ENCODE measurements at places on chromosomes 6 and 20.
A peak's percentile ranks its signal among the peaks of the same experiment; 100 is the strongest.

DNA sequence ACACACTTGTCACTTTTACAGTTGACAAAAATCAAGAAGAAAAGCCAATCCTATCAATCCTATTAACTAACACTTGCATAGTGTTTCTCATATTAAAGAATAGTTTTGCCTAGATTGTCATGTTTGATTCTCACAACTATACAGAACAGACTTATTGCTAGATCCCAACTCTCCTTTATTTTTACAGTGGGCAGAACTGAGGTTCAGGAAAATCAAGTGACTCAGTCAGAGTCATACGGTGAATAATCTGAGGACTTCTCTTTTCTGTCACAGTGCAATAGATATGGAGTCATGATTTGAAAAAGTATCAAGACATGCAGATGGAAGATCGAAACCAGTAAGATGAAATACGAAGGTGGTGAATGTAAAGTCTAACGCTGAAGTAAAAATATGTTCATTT lies 195.1 kb upstream of the CITED2 start:
- no peak for DNase-seq

DNA sequence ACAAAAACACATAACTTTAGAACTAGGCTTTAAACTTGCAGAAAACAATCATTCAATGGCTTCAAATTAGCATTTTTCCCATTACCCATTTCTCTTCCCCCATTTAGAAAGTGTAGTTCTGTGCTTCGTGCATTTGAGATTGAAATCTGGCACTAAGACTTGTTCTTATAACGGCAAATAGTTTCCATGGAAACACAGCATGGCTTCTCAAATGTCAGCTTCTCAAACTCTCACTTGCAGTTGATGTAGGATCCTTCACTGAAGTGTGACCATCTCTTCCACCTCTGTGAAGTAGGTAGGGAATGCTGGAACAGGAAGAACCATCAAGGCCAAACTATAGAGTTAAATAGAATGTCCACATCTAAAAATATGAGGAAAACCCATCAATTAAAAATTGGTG lies 52.2 kb downstream of the MANEA start:
- DNase-seq, result no peak

DNA sequence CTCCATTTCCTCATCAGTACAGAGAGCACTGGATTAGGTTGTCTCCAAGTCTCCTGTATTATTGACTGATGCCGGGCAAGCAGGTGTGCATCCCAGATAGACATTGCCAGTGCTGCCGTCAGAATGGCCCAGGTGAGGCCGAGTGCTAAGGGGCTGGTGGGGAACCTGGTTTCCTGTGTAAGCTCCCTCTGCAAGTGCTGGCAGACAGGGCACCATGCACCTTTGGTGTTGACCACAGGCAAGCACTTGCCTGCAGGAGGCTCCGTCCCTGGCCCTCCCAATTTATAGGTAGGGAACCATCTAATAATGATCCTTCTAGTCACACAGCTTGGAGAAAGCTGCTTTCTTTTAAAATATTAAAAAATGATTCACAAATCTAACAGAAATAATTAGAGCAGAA lies 747 bp downstream of the GABRR1 start:
- DNase-seq, result no peak

DNA sequence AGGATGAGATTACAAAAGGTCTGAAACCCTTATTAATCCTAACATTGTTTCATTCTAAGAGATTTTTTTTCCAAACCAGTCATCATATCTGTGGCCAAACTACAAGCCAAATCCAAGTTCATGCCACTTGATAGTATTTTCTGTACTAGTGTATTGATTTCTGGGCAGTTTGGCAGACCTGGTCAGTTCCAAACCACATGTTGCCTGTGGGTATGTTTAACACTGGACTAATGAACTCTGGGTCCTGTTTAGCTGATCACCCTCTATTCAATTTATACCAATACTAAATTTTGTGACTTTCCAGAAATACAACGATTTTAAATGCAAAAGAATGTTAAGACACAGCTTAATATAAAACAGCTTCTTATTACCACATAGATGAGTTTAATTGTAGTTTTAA lies 24.0 kb downstream of the TBX18 start:
- DNase-seq, result no peak

GRCh38 chr6:167872538-167873210 lies 46.0 kb downstream of the AFDN start:
- DNase-seq, result no peak

DNA sequence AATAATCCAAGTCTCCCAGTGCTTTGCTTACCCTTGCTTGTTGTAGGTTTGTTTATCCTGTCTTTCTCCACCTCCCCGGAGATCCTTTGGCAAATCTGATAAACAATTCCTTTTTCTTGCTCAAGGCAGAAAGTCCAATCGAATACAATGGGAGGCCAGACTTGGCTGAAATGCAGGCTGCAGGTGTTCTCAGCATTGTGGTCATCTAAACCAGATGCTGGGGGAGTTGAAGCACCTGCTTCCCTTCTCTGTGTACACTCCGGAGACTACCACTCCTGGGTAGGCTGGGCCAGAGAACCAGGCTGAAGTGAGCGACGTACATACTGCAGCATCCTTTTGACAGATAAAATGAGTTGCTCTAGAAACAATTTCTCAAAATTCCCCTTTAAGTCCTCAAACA lies 82.6 kb upstream of the PREP start:
- no peak for DNase-seq

DNA sequence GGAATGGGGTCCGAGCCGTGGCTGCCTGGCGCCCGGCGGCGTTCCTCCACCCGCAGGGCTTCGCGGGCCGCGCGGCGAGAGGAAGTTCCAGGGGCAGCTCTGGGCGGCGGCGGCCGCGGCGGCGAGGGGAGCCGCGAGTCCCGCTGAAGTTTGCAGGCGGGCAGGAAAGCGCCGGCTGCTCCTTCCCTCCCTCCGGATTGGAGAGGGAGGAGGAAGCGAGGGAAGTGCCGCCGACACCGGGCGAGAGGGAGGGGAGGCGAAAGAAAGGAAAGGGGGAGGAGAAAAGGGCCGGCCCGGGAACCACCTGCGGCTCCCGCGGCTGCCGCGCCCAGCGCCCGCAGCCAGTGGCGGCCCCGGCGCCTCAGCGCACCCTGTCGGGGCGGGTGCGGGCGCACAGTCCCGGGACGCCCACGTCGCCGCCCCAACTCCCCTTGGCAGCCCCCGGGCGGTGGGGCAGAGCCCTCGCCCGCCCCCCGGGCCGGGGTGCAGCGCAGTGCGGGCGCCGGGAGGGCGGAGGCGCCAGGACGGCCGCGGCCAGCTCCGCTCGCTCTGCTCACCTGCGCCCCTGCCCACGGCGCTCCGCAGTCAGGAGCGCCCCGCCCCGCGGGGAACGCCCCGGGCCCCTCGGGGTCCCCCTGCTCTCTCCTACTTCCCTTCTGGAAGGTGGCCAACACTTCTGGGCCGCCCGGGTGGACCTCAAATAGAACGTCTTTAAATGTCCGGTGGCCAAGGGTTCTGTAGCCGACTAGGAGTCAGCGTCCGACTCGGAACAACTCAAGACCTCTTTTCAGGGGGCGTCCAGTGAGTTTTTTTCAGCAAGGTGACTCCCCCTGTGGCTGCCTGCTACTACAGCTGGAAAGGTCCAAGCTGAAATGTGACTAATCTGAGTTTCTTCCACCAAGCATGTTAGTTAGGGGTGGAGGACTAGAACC lies 80.3 kb upstream of the CCDC28A start:
- DNase-seq, result peak; percentile 22

GRCh38 chr20:17634661-17635331 lies 47.2 kb downstream of the RRBP1 start:
- peak; percentile 38 for DNase-seq

DNA sequence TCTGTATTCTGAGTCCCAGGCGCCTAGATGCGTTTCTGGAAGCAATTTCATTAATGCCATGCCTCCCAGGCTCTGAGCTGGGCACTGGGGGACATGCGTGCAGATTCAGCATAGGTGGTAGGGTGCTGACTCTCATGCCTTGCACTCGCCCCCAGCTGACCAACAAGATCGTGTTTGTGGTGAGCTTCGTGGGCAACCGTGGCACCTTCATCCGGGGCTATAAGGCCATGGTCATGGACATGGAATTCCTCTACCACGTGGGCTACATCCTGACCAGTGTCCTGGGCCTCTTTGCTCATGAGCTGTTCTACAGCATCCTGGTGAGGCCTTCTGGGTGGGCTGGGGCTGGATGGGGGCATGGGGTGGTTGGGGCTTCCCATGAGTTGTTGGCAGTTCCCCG lies 21.6 kb downstream of the UQCC2 start:
- no peak for DNase-seq

GRCh38 chr20:56217829-56218228 lies 30.7 kb upstream of the MC3R start:
- DNase-seq, result no peak

- DNase-seq, result no peak
Measured at GRCh38 chr6:35302604-35303241, 5.1 kb downstream of the DEF6 start.

- no peak for DNase-seq
Measured at GRCh38 chr20:59948828-59949720, 8.9 kb downstream of the FAM217B start.

GRCh38 chr6:145380186-145380585 lies 355.1 kb downstream of the EPM2A start:
- no peak for DNase-seq

- no peak for DNase-seq
Measured at GRCh38 chr6:111653979-111654378, 48.3 kb upstream of the TRAF3IP2 start.

DNA sequence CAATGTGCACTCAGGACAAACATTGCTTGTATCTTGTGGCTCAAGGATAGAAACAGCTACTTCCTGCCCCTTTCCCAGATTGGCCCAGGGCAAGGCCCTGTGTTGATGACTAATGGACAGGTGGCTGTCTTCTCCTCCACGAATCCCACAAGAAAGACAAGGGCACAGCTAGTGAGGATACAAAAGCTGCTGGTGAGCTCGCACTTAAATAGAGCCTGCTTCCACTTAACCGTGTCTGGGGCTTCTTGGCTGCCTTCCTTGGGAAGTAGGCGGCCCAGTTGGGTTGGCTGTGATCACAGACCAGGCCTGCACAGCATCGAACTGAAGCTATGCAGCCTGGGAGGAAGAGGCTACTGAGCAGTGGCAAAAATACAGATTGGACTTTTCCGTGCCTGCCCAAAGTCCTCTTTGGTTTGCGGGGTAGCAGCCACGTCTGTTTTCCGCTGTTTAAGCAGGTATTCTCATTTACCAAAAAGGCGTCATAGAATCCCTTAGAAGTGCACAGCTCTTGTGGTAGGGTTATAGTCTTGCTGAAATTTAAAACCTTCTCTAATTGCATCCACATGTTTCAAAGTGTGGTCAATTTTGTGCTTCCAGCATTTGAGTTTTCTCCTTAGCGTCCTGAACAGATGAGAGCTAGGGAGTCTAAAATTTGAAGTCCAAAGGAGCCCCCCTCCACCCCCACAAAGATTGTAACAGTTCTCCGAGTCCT lies 23.0 kb upstream of the NAA20 start:
- no peak for DNase-seq

- no peak for DNase-seq
Measured at GRCh38 chr6:19158586-19158985, 678.6 kb upstream of the ID4 start.

- no peak for DNase-seq
Measured at GRCh38 chr6:151610326-151610725, 116.5 kb downstream of the CCDC170 start.

GRCh38 chr6:21199262-21199661 lies 394.3 kb upstream of the SOX4 start:
- no peak for DNase-seq

- DNase-seq, result no peak
Measured at GRCh38 chr6:151330130-151330696, 61.1 kb downstream of the ZBTB2 start.

- DNase-seq, result no peak
Measured at GRCh38 chr6:9335431-9335830, 900.1 kb upstream of the SLC35B3 start.

- DNase-seq, result no peak
Measured at GRCh38 chr6:98323605-98324004, 510.8 kb upstream of the POU3F2 start.

GRCh38 chr20:13784271-13784892 lies 337 bp downstream of the ESF1 start:
- DNase-seq, result no peak

DNA sequence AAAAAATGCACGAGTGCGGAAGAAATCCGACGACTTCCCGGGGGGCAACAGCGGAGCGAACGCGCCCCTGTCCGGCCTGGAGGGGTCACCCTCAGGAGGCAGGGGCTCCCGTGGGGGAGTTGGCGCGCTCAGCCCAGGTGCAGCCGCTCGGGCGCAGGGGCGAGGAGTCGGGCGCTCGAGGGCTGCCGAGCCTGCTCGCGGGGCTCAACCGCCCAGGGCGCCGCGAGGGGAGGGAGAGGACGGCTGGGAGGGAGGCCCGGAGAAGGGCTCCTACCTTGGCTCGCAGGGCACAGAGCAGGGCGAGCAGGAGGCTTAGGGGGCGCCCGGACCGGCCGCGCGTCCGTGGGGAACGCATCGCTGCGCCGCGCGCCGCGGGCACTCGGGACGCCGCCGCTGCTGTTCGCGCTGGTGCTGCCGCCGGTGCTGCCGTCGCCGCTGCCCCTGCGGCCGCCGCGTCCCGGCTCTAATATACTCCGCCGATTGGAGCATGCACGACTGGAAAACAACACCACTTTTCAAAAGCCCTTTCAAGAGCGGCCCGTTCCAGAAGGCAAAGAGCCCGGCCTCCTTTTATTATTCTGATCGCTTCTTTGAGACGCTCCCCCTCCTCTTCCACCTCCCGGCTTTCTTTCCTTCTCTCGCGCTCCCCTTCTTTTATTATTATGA lies 490 bp downstream of the JAG1 start:
- peak; percentile 26 for DNase-seq

DNA sequence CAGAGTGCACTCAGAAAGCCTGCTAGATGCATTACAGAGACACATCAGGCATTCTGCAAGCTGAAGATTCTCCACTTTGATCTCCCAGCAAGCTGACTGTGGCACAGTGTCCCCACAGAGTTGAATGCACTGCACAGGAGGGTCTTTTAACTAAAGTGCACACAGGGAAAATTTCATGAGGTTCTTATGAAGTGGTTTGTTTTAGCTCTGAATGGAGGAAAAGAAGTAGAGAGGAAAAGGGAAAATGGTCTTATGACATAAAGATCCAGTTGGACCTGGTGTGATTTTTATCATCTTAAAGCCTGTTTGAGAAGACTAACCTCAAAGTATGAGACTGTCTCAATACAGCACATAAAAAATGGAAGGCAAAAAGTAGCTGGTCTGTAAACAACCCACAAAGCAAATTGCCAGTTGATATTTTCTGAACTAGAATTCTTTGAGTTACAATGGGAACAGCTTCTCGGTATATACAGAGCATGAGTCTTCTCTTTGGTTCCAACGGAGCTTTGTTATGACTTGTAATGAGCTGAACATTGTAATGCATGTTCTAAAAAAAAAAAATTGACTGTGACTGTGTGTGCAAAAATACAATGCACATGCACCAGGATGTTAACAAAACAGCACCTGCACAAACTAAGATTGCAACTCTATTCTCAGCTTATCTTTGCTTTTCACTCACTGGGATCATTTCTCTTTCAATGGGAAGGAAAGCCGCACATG lies 383.0 kb upstream of the ID4 start:
- no peak for DNase-seq

- DNase-seq, result no peak
Measured at GRCh38 chr6:18359237-18359885, 27.8 kb upstream of the RNF144B start.

- no peak for DNase-seq
Measured at GRCh38 chr6:4085332-4085700, 6.4 kb upstream of the FAM217A start.

Measured in hypothalamus (tissue), 51 donors.